ENCODE measurements at places on chromosomes 12 and 14. TPM values are rescaled to one million over a fixed set of nuclear protein-coding genes. Genes with fewer than 3 reads are reported as not detected.

PZP gene
- 0.33 TPM for polyA plus RNA-seq

PLEKHD1 gene
- polyA plus RNA-seq = 1.2 TPM

TESPA1 gene
- polyA plus RNA-seq = 2.4 TPM

RBM25 gene
- 77.0 TPM for polyA plus RNA-seq

POU6F1 gene
- polyA plus RNA-seq = 7.3 TPM

NPFF gene
- 2.5 TPM for polyA plus RNA-seq

DNA sequence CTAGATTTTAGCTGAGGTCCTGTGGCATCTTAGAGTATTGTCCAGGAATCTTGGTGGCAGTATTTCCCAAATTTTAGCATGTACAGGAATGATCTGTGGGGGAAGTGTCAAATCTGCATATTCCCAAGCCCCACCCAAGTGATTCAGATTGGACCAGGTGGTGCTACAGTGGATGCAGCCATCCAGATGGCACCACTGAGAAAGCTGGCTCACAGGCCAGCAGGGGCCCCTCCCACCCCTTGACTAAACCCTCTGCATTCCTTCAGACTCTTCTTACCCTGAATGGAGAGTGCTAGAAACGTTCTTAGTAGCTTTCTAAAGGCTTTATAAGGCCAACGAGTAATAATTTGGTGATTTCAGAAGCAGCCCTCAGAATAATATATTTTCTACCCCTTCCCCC lies 255.2 kb downstream of the NRXN3 start:
- DNase-seq = no peak

DNA sequence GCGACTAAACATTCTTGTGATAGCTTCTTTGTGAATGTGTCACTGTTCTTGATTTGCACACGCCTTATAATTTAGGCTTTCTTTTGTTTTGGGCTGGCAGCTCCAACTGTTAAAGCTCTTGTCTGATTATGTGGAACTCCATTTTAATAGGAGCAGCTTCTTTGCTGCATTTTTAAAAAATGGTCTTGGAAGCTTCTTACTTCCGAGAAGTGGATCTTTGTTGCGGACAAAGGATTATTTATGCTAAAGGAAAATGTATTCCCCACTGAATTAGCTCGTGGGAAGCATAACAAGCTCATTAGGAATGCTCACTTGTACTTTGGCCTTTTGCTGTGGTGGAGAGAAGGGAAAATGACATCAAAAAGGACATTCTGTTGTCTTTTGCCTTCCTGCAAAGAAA lies 20.0 kb downstream of the GAS2L3 start:
- peak; percentile 59 for DNase-seq

- no peak for DNase-seq
Observed at GRCh38 chr12:674272-674781, 11.1 kb upstream of the NINJ2 start.

GRCh38 chr12:52720365-52720886 lies 17.1 kb upstream of the KRT77 start:
- no peak for DNase-seq

DNA sequence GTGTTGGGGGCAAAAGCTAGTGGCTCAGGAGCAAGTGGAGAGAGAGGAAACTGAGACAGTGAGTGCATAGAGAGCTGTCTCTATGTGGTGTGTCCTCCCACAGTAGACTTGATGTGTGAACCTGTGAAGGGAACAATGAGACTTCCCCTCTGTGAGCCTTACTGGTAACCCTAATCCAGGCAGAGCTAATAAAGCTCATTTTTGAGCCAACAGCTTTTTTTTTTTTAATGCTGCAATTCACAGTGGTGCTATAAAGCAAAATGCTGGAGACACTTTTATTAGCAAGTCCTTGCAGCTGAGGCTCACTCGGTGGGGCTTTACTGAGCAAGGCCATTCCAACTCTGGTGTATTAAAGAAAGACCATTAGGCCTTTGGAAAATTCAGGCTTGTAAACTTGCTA lies 26.9 kb downstream of the FBXW8 start:
- peak; percentile 91 for DNase-seq

DNA sequence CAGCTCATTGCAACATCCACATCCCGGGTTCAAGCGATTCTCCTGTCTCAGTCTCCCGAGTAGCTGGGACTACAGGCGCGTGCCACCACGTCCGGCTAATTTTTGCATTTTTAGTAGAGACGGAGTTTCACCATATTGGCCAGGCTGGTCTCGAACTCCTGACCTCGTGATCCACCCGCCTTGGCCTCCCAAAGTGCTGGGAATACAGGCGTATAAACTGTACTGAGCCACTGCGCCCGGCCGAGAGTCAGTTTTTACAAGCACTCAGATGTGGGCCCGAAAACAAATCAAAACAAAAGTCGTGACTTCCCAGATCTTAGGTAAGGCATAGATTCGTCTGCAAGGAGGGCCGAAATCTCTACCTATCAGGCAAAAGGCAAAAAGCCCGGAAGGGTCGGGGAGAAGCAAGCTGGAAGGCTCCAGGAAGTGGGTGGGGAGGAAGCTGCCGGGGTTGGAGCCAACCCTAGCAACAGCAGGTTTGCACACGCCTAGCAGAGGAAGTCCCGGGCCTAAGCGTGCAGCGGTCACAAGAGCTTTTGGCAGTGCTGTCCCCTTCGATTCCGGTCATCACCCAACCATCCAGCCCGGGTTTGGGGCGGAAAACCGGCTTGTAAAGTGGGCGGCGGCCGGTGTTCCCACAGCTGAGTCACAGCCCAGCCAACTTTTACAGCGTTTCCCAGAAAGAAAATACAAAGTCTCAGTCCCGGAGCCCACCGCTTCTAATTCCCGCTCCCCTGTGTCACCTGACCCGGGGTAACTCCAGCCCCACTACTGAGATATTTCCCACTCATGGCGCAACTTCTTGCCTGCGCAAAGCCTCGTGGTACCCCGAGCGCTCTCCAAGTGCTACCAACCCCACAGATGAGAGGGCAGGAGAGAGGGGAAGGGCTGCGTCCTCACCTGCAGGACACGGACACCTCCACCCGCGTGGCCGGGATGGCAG lies 583 bp downstream of the CPNE8 start:
- DNase-seq = peak; percentile 95

DNA sequence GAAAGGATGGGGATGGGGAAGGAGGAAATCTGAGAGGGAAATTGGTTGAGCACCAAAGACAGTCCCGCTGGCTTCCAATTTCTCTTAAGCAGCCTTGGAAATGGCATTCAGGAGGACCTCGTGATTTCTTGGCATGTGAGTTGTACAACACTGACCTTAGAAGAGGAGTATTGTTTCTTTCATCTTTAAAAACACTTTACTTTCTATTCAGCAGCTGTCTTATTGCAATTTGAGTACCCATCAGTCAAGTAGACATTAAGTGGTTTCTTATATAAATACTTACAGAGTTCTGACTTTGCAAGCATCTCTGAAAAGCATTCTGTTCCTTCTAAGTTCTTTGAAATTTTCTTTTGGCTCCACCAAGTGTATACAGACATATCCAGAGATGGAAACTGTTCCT lies 83.2 kb downstream of the LMNTD1 start:
- no peak for DNase-seq

GRCh38 chr14:103998027-103998426 lies 55.7 kb upstream of the RD3L start:
- DNase-seq = no peak

GRCh38 chr12:87201598-87201997 lies 827.6 kb downstream of the C12orf50 start:
- DNase-seq = no peak

- no peak for DNase-seq
Observed at GRCh38 chr14:104118006-104118844, 20.2 kb upstream of the KIF26A start.

DNA sequence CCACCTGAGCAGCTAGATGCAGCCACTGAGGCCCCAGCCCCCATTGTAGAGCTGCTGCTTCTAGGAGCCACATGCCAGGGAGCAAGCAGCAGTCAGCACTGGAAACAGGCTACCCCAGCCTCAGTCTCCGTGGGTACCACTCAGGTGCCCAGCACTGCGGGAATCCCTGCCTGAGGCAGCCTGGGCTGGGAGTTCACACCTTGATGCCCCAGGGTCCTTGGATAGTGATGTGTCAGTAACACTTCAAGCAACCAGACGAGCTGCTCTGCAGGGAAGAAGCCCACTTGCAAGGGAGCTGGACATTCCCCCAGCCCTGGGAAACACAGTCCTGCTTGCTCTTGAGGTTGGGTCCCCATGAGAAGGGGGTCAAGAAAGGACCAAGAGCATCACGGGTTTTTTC lies 90.7 kb downstream of the ZFP36L1 start:
- DNase-seq = no peak

- DNase-seq = no peak
Observed at GRCh38 chr14:71339650-71340415, 432.6 kb downstream of the PCNX1 start.

DNA sequence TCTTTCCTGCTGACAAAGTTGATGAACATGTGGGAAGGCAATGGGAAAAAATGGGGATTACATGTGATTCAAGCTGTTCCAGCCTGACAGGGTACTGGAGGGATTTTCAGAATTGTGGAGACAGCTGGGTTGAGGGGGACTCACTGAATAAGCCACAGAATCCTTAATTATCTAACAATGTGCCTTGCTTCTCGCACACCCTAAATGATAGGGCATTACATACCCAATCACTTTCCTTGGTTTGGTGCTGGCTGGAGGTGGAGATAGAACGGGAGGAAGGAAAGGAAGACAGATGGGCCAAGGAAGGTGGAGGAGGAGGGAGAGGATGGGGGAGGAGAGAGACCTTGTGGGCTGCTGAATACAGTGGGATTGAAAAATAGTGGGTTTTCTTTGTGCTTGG lies 20.7 kb downstream of the PELI2 start:
- no peak for DNase-seq

- no peak for DNase-seq
Observed at GRCh38 chr14:56205881-56206280, 87.7 kb downstream of the PELI2 start.

DNA sequence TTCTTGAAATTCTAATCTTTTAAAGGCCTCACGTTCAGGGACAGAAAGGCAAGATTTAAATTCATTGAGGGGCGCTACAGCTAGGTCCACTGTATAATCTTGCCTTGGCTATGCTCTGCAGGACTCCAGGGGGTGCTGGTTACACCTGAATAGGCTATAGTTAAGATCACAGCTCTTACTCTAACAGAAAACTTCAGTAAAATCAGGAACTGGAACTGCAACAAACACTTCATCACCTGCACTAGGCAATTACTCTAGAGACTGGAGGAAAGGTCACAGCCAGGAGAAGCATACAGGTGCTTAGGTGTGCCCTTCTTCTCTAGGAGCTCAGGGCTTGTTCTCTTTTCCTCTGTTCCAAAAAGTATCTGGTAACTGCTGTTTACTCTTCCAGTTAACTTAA lies 20.9 kb downstream of the SLCO1C1 start:
- DNase-seq = no peak

DNA sequence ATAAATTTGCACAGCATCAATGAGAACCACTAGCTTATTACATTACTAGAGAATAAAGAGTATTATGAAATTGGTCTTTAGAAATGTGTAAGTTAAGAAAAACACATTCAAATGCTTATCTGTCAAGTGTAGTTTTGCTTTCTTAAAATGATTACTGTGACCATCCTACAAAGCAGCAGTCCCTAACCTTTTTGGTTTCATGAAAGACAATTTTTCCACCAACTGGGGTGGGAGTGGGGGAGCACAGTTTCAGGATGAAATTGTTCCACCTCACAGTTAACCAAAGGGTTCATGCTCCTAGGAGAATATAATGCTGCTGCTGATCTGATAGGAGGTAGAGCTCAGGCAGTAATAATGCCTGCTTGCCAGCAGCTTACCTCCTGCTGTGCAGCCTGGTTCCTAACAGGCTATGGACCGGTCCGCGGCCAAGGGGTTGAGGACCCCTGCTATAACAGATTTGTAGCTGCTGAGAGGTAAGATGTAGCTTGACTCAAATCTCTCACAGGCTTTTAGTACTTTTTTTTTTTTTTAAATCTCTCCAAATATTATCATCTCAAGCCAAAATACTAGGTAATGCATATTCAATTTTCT lies 45.4 kb downstream of the PPP4R3A start:
- DNase-seq = no peak

DNA sequence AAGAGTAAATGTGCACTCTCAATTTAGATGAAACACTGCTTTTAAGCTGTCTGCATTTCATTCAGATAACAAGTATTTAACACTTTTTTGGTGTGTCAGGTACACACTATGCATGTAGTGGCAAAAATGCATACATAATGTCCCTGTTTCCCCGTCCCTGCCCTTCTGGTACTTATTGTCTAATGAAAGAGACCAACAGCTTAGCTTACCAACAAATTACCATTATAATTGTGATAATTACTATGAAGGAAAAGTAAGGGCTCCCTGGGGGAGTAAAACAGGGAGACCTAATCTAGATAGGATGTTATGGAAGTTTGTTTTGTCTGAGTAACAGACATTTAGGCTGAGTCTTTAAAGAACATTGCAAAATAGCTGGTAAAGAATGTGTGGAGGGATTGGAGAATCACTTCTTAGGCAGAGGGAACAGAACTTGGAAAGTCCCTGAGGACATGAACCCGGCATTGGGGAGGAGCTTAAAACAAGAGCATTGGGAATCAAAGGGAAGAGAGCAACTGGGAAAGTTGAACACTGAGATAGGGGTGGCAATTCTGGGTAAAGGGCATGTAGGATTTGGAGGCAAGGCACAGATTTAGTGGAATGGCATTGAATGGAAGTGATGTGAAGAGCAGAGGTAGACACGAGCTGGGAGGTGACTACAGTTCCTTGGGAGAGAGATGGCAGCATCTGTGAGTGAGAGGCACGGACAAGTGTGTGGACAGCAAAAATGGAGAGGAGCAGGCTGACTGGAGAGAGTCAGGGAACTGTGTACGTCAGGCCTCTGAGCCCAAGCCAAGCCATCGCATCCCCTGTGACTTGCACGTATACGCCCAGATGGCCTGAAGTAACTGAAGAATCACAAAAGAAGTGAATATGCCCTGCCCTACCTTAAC lies 181.6 kb downstream of the GRIP1 start:
- no peak for DNase-seq

- DNase-seq = peak; percentile 26
Observed at GRCh38 chr12:104339663-104340062, 36.1 kb downstream of the EID3 start.

- DNase-seq = no peak
Observed at GRCh38 chr12:115932066-115932465, 345.4 kb downstream of the MED13L start.

DNA sequence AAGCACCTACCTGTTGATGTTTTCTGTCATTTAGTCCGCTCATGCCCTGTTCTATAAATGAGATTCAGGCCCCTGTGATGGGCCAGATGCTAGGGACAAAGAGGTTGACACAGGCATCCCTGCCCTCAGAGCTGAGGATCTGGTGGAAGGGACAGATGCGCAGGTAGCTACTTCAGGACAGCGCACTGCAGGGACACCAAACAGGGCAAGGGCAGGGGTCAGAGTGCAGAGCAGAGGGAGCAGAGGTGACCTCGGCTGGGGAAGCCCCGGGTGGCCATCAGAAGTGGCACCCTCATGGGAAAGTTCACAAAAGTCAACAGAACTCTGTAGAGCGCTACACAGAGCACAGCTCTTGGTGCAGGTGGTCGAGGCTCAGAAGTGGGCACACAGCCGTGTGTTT lies 5.6 kb upstream of the PNMA1 start:
- DNase-seq = no peak

- DNase-seq = no peak
Observed at GRCh38 chr12:98208816-98209215, 306.6 kb upstream of the TMPO start.

GRCh38 chr12:59861635-59862034 lies 265.8 kb downstream of the SLC16A7 start:
- no peak for DNase-seq

- no peak for DNase-seq
Observed at GRCh38 chr12:25056011-25056410, 107.1 kb upstream of the BCAT1 start.

All from muscle of leg (tissue), 16 donors.